NCI-H1417 treated with DMSO at 0.1 percent for 48 hours (cell line): ENCODE measurements at places on chromosomes 16 and 17.
A peak's percentile ranks its signal among the peaks of the same experiment; 100 is the strongest.

- DNase-seq: no peak
These were observed 16.4 kb upstream of the HAP1 start for GRCh38 chr17:41750862-41751261.

DNA sequence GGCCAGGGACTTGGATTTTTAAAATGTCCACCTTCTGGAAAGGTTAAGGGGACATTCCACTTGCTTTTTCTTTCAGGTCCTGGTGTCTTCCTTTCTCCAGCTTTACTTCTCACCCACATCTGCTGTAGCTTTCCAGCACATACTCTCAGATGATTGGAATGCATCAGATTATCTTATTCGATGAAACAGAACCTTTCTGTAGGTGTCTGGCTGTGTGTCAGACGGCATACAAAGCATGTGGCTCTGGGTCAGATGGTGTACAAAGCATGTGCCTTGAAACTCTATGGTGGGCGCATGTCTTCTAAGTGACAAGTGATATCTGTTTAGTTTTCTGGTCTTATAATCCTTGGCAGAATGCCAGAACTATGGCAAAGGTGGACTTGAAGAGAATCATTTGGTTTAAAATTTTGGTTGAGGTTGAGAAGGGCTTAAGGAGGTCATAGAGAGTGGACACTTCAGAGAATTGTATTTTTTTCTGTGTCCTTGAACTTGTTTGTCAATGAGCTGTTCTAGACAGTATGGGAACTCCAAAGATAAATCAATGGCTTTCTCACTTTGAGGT, 125.3 kb downstream of the FTO start:
- DNase-seq: no peak

GRCh38 chr17:17621254-17621653, 29.7 kb upstream of the PEMT start:
- no peak for DNase-seq

- DNase-seq: no peak
These were observed 70.2 kb downstream of the ARHGAP44 start for GRCh38 chr17:12859520-12859919.

GRCh38 chr16:2331199-2331930, 9.2 kb downstream of the ABCA3 start:
- DNase-seq: no peak

- DNase-seq: no peak
These were observed 8.2 kb downstream of the GLP2R start for GRCh38 chr17:9833922-9834321.

DNA sequence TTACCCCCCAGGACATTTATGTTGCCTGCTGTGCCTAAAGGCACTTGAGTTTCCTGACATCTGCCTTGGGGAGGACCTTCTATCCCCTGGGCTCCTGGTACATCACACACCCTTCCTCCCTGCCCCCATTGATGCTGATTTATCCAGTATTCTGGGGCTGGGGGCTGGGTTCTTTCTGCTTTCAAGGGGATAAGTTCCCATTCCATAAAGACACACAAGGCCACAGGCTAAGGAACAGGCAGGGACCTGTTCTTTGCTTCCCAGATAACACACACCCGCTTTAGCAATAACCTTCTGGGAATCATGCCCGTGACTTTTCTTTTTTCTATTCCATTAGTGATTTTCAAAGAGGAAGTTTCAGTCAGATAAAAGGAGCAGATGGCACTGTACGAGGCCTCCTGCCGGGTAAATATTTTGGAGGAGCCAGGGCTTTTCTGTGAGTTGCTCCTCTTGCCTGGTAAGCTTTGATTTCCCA, 30.6 kb downstream of the CHD9 start:
- no peak for DNase-seq

GRCh38 chr17:78409191-78409928, 30.9 kb downstream of the PGS1 start:
- peak; percentile 73 for DNase-seq

- no peak for DNase-seq
These were observed 1074.6 kb upstream of the RBFOX1 start for GRCh38 chr16:6258056-6258455.

DNA sequence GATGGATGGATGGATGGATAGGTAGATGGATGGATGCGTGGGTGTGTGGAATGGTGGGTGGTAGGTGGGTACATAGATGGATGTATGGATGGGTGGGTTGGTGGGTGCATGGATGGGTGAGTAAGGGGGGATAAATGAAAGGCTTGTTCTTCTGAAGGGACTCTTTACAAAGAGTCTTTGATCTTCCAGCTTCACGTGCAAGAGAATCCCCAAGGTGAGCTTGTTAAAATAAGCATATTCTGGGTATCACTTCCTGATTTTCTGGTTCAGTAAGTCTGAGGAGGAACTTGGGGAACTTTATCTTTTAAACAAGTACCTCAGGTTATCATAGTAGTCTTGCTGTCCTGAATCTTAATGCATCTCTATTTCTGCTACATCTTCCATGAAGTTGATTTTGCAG, 639.1 kb downstream of the MAF start:
- no peak for DNase-seq

- no peak for DNase-seq
These were observed 109.4 kb downstream of the CMIP start for GRCh38 chr16:81553814-81554675.

DNA sequence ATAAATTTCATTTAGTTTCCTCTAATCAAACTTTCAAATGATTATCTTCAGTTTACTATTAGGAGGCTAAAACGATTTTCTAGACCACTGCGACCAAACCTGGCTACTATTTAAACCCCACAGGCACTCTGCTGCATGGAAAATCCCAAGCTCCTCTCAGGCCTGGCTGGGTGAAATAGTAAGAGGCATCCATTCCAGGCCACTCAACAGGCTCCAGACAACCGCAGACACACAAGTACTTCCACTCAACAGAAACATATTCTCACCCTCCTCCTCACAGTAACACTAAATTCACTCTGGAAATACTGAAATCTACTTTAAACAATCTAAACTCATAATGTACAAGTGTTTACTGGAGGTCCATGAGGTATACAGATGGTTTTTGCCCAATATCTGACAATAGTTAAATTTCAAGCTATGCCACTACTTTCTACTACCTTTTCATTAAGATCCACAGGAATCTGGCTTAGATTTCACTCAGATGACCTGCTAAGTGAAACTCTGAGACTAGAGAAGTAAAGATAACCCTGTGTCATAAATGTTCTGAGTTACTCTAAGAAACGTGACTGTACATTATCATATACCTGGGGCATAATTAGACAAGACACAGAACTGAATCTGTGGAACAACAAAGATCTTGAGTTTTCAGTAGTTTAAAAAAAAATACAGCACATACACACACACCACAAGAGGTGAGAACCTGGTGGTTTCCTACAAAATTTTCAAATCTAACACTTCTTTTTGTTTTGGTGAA, 10.4 kb downstream of the VPS53 start:
- no peak for DNase-seq

DNA sequence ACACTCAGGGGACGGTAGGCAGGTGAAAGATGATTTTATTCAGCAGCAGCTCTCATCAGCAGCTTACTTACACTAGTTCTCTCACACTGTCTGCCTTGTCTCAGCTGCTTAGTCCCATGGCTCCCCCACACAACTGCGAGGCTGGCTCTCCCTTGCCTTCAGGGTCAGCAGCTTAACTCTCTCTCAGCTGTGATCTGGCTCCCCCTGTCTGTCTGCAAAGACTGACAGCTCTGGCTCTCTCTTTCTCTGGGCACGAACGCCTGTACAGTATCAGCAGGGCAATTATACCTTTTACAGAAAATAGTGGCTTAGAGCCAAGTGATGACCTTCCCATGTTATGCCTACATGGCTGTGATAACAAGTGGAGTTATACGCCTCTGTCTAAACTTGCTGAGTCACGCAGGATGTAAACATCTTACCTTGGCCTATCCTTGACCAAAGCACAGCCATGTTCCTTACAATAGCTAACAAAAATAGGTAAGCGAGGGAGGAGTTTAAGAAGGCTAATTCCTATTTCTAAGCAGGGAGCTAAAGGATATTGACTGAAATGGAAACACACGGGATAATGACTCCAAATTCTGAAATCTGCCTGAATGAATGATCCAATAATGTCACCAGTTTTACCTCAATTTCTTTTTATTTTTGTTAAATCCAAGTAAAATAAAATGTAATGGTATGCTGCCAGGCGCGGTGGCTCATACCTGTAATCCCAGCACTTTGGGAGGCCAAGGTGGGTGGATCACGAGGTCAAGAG, 1.1 kb upstream of the NDUFAB1 start:
- DNase-seq: no peak

DNA sequence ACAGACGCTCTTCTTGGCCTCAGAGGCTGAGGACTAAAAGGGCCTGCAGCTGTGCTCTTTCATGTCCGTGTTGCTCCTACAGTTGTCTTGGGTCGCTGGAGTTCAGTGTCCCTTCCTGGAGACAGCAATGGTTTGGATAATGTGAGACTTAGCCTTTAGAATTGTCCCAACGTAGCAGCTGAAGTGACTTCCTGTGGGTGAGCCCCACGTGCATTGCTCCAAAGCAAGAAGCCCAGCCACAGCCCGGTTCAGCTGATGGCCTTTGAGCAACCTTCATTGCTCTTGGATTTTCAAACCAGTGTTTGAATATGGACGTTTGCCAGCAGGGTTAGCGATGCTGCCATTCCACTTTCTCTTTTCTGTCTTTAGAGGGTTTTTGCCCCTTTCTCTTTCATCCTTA, 19.7 kb downstream of the TMEM11 start:
- DNase-seq: no peak

- no peak for DNase-seq
These were observed 1.2 kb downstream of the TRIM47 start for GRCh38 chr17:75876938-75877751.

GRCh38 chr17:77054936-77055335, 85.8 kb upstream of the SEC14L1 start:
- no peak for DNase-seq

DNA sequence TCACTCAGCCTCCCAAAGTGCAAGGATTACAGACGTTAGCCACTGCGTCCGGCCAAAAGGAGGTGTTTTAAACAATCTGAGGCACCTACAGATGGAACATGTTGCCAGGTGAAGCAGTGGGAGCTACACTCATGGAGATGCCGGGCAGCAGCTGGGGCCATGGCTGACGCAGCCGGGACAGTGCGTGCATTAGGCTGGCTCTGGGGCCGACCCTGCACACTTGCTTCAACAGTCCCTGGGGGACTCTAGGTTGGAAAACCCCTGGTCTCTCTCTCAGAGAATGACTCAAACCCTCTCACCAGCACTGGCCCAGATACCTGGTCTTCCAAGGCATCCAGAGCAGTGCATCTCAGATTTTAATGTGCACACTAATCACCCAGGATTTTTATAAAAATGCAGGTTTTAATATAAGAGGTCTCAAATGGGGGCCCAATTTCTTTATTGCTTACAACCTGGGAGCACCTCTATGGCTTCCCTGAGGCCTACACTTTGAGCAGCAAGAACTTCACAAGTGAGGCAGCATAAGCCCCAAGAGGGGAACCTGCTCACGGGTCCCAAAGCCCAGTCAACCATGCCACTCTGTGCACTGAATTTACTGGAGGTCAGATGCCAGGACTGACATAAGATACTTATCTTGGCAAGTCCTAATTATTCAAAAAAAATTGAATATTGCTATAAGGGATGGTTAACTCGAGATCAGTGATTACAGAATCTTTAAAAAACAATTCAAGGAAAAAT, 70.8 kb upstream of the TRAP1 start:
- no peak for DNase-seq

GRCh38 chr17:20200016-20200795, 191.0 kb downstream of the SPECC1 start:
- no peak for DNase-seq

- DNase-seq: no peak
These were observed 32.4 kb downstream of the COTL1 start for GRCh38 chr16:84585467-84585866.

DNA sequence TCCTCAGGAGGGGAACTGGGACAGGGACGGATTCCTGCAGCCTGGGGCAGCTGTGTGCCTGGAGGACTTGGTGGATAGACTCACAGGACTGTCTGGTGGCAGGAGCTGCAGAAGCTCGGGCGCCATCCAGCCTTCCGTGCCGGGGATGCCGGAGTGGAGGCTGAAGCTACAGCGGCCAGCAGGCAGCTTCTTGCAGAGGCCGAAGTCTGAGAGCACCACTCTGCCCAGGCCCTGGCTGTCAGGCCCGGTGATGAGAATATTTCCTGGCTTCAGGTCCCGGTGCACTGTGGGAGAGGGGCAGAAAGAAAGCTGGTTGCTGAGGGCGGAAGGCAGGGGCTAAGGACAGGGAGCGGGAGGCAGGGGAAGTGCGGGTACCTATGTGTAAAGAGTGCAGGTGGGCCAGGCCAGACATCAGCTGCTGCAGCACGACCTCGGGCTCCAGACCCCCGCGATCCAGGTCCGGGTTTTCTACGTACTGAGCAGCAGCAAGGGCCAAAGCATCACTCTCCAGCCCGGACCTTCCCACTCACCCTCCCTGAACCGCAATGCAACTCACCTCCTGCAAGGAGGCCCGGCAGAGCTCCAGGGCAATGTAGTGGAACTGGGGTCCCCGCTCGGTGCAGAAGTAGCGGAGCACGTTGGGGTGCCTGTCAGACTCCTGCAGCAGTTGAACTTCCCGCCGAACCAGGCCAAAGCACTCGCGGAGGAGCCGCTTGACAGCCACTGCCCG, 16.1 kb downstream of the PLK1 start:
- no peak for DNase-seq

- DNase-seq: no peak
These were observed 1.9 kb downstream of the PRRT2 start for GRCh38 chr16:29813644-29814562.

DNA sequence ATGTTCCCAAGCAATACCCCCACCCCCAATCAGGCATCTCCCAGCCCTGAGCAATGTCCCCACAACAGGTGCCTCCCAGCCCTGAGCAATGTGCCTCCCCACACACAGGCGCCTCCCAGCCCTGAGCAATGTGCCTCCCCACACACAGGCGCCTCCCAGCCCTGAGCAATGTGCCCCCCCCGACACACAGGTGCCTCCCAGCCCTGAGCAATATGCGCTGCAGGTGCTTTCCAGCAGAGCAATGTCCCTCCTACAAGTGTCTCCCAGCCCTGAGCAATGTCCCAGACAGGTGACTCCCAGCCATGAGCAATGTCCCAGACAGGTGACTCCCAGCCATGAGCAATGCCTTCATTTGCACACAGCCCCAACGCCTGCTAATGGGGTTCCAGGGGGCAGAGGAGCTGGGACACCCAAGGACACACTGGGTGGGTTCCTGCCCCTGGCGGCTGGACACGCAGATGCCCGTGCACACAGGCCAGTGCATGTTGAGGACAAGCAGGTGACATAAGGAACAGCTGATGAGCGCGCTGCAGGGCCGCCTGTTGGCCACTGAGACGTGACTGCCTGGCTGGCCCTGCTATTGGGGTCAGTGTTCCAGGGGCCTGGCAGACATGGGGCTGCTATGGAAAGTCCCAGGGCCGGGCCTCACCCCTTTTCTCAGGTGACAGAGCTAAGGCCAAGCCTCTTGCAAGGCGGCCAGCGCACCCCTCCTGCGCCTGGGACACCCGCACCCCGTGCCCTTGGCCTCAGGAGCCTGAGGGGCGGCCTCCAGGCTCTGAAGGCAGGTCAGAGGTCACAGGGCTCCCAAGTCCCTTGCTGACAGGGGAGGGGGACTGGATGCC, 26.9 kb upstream of the PABPN1L start:
- DNase-seq: no peak
